ENCODE measurements at places on chromosomes 2 and 18.

DNA sequence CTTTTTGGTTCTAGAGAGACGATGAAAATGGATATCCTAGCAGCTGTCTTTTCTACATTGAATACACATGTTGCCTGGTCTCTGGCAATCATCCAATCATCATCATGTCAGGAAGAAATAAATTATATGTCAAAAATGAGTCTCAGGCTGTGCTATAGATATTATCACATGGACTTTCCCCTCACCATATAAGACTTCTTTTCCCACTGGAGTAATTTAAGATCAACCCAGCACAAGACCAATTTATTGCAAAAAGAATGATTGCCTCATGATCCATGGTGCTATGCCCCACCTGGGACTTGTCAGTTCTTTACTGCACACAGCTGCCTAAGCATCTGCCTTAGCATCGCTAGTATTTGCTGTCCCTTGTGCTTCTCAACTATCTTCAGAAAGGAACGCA lies 783.7 kb upstream of the TMEFF2 start:
- DNase-seq, result no peak

GRCh38 chr18:7174344-7175095 lies 56.4 kb upstream of the LRRC30 start:
- DNase-seq, result no peak

DNA sequence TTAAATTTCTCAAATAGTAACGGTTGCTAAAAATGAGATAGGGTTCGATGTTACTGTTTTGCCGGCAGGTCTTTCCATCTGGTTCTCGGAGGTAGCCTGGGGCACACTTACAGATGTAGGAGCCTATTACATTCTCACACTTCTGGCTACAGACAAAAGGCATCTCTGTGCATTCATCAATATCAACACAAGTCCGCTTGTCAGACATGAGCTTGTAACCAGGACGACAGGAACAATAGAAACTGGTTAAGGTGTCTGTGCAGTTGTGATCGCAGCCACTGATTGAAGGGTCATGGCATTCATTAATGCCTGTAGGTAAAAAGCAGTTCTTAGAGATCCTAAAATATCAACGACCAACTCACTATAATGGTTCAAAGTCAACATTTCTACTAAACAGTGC lies 116.3 kb downstream of the DHRS9 start:
- DNase-seq, result no peak

GRCh38 chr2:129319422-129319717 lies 660.1 kb upstream of the RAB6C start:
- DNase-seq, result no peak

GRCh38 chr2:119794237-119794636 lies 34.5 kb downstream of the PTPN4 start:
- DNase-seq, result no peak

DNA sequence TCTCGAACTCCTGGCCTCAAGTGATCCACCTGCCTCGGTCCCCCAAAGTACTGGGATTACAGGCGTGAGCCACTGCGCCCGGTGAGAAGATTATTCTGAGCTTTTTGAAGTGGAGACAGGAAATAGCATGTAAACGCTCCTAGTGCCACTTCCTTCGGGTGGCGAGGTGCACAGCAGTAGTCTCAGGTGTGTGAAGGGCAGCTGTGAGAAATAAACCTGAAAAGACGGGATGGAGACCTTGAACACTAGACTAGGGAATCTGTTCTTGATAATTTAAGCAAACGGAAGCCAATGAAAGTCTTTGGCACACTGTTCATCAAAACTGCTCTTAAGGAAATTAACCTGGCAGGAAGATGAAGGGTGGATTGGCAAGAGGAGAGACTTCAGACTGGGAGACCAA lies 439 bp upstream of the PLEKHH2 start:
- no peak for DNase-seq

DNA sequence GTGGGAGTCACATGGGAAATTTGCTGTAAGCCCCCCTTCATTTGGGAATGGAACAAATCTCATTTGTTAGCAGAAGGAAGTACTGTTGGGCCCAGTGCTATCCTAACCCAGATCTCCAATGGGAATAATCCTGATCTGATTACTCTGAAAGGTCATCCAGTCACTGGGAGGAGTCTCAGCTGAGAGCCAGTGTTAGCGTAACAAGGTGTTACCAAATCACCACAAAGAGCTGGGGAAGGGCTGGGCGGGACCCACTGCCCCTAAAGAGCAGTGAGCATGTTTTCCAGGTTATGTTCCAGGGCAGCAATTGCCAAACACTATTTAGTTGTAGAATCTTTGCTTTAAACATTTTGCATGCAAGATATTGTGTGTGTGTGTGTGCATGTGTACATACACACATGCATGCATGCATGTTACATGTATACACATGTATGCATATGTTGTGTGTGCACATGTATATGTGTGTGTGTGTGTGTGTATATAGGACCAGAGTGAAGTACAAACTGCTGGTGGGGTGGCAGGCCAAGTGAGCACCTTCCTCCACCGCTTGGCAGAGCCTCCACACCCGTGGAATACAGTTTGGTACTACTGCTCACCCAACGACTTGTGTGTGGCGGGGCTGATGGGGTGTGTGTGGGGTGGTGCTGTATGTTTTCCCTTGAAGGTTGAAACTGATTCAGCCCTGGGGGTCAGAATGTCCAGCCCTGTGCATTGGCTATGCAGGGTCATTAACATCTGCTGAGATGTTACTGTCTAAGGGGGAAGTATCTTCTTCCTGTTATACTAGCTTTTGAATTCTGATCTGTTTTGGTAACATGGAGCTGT lies 15.2 kb downstream of the INPP5D start:
- no peak for DNase-seq

- no peak for DNase-seq
Observed at GRCh38 chr18:6161549-6161948, 253.2 kb downstream of the L3MBTL4 start.

- DNase-seq, result no peak
Observed at GRCh38 chr2:120134263-120134662, 88.9 kb downstream of the TMEM185B start.

- DNase-seq, result peak; percentile 53
Observed at GRCh38 chr2:160402997-160403979, 90.3 kb downstream of the RBMS1 start.

DNA sequence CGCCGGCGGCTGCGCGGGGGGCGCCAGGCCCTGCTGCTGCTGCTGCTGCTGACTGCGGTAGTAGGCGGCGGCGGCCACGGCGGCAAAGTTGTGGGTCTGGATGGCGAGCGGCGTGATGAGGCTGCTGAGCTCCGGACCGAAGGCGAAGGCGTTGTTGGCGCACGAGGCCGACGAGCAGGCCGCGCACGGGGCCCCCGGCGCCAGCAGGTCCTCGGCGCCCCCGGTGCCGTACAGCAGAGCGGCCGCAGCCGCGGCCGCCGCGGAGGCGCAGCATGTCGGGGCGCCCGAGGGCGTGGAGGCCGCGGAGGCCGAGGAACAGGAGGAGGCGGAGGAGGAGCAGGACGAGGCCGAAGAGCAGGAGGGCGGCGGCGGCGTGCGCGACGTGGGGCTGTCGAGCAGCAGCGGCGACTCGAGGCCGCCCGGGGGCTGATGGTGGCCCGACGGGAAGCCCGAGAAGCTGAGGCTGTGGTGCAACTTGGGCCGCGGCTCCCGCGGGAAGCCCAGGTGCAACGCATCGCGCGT lies 1.8 kb downstream of the ZFP36L2 start:
- DNase-seq, result no peak

- DNase-seq, result no peak
Observed at GRCh38 chr2:198763793-198764192, 693.9 kb downstream of the SATB2 start.

GRCh38 chr2:96114546-96114902 lies 1.8 kb downstream of the ADRA2B start:
- DNase-seq, result no peak

DNA sequence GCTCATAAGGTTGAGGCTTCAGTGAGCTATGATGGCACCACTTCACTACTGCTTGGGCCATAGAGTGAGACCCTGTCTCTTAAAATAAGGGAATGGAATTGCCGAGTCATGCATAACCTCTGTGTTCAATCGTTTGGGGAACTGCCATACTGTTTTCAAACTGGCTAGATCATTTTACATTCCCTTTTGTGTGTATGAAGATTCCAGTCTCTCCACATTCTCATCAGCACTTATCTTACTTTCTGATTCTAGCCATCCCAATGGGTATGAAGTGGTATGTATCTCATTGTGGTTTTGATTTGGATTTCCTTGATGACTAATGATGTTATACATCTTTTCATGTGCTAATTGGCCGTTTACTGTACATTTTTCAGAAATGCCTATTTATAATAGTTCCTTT lies 23.7 kb downstream of the MARCHF7 start:
- DNase-seq, result no peak

DNA sequence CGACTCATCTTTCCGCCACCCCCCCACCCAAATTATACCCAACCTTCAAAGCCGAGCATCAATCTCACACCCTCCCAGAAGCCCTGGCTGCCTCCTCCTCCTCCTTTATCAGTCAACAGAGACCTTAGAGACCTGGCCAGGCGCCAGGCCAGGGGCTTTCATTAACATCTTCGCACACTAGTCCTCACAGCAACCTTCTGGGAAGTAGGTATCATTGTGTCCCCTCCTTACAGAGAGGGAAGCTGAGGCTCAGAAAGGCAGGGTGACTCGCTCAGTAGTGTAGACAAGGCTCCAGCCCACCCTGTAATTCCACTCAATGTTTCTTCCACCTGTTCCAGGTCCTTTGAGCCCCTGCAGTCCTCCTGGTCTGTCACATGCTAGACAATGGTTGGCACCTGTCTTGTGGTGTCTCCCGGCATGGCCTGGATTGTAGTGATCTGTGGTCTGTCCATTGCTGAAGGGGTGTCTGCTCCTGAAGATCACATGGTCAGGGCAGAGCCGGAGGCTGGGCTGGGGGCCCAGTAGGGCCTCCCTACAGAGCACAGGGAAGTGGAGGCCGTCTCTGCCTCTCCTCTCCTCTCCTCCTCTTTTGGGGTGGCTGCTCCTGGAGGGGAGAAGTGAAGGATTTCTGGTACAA lies 36.0 kb downstream of the KLHL29 start:
- no peak for DNase-seq

- no peak for DNase-seq
Observed at GRCh38 chr18:75216911-75217689, 6.5 kb downstream of the TSHZ1 start.

DNA sequence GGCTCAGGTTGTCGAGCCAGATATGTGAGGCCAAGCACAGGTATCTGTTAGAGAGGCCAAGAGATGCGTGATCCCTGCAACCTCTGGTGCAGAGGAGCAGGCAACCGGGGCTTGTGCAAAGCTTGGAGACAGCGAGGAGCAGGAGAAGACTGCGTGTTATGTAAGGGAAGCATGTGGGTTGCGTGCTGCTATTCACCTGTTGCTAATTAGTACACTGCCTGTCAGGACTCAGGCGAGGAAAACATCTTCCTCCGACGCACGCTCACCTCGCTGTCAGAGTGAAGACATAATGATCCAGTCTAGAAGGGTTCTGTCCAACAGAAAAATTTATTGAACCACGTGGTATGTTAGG lies 102.5 kb downstream of the HNRNPLL start:
- DNase-seq, result no peak

- no peak for DNase-seq
Observed at GRCh38 chr18:37254973-37255372, 310.6 kb downstream of the CELF4 start.

DNA sequence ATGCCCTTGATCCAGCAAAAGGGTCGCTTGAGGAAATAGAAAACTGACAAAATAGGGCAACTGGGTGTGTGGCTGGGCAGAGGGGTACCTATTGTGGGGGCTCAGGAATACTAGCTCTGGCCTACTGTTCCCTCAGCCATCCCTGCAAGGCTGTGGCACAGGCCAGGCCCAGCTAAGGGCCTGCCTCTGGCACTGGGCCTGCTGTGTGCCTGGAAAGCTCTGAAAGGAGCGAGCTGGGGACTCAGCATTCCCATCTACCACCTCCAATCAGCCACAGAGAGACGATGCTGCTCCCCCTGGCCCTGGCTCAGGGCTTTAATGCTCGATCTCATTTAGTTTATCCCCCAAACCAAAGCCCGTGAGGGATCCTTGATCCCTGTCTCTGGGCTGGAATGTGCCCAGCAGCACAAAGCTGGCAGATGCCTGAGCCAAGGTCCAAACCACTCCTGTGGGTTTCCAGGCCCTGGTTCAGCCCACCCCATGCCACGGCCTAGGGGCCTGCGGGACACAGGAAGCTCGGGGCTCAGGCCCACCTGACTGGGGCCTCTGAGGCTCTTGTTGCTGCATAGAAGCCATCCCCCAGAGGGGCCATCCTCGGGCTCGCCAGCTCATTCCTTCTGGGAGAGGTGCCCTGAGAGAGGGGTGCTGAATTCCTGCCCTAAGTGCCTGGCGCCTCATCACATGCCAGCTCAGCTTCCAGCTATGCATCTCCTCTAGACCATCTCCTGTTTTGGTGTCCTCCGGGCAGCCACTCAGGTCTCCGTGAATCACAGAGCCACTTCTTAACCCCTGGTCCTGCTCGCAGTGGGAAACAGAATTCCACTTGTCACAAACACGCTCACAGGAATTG lies 43.0 kb upstream of the KCNF1 start:
- no peak for DNase-seq

DNA sequence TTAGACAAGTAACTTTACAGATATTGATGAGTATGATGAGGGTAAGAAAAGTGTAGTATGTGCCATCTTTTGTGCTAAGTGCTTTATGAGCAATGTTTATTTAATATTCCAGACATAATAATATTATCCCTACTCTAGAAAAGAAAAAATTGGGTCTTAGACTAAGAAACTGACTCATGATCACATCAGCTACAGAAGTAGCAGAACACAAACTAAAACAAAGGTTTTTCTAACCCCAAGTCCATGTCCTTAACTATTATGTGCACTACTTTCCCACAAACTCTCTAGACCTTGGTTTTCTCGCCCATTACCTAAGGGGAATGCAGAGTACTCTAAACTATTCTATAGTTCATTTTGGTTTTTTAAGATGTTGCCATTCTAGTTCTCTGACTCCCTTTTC lies 64.5 kb downstream of the BAZ2B start:
- DNase-seq, result no peak

GRCh38 chr2:40168546-40168945 lies 283.3 kb downstream of the SLC8A1 start:
- DNase-seq, result no peak

DNA sequence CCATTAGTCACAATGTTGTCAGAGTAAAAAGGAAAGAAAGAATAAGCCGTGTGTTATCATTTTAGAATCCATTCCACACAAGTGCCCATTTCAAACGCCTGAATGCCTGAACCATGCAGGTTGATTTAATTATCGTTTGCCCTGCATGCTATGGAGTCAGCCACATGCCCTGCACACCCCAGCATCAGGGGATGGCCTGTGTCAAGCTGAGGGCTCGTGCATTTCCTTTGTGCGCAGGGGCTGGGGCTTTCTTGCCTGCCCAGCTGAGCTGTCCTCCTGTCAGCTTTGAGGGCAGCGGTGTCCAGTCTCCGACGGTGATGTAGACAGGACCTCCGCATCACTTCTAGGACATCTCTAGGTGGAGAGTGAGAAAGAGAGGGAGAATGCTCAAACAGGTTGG lies 200.4 kb downstream of the TSN start:
- no peak for DNase-seq

Measured in trophoblast cell (in vitro differentiated cells and primary cell).